Memory B cell (primary cell): ENCODE measurements at places on chromosomes 4 and X.
A peak's percentile ranks its signal among the peaks of the same experiment; 100 is the strongest.

GRCh38 chr4:137576446-137576845, 44.2 kb upstream of the PCDH18 start:
- DNase-seq = no peak

DNA sequence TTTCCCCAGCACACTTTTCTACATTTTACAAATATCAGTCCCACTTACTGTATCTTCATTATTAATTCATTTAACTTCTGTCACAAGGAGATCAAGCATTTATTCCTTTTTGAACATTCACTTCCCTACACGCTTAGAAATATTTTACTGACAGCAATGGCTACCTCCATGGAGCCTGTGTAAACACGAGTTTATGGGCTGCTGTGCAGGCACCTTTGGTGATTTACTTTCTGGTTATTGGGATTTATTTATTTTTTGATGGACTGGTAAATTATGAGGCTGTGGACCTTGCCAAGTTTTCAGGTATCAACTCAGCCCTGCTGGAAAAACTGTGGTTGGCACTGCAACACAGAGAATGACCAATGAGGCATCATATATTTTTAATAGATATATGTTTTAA, 45.4 kb upstream of the PAQR3 start:
- DNase-seq = no peak

DNA sequence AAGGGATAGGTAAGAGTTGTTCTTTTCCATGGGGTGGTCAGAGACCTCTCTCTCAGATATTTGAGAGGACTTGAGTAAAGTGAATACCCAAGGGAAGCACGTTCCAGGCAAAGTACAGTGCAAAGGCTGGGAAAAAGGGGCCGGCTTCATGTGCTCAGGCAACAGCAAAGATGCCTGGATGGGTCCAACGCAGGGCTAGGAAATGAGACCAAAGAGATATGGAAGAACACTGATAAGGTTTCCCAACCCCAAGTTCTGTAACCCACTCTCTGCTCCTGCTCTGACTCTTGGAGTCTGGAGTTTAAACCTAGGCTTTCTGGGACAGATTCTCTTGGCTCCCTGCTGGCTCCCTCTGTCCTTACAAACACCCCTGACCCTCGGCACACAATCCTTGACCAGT, 36.2 kb upstream of the PROM1 start:
- no peak for DNase-seq

DNA sequence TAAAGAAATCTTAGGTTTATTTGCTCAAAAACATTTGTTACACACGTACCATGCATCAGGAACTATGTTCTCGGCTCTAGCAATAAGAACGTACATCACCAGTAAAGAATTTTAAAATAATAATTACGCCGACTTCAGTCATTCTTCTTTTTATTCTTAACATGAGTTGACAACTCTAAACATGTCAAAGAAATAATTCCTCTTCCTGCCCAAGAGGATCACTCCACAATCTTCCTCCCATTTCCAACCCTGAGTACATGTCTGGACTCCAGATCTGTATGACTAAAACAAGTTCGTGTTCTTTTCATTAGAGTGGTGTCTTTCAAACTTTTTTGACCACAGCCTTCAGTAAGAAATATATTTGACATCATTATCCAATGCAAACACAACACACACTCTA, 201.6 kb upstream of the GRIA3 start:
- no peak for DNase-seq

DNA sequence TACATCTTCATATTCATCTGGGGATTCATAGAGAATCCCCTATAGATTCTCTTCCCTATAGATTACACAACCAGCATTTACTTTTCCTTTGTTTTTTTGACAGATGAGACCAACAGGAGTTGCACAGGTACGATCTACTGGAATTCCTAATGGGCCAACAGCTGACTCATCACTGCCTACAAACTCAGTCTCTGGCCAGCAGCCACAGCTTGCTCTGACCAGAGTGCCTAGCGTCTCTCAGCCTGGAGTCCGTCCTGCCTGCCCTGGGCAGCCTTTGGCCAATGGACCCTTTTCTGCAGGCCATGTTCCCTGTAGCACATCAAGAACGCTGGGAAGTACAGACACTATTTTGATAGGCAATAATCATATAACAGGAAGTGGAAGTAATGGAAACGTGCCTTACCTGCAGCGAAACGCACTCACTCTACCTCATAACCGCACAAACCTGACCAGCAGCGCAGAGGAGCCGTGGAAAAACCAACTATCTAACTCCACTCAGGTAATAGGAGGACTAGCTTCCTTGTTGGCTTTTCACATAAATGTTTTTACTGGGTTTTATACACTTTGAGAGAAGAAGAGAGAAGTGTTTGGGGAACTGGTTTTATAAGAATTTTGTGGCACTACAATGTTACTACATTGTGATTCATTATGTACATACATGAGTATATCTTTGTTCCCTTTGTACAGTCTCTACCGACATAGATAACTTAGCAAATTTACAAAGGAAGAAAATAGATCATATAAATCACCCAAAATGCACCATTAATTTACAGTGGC, 137.2 kb downstream of the DIPK2B start:
- no peak for DNase-seq

DNA sequence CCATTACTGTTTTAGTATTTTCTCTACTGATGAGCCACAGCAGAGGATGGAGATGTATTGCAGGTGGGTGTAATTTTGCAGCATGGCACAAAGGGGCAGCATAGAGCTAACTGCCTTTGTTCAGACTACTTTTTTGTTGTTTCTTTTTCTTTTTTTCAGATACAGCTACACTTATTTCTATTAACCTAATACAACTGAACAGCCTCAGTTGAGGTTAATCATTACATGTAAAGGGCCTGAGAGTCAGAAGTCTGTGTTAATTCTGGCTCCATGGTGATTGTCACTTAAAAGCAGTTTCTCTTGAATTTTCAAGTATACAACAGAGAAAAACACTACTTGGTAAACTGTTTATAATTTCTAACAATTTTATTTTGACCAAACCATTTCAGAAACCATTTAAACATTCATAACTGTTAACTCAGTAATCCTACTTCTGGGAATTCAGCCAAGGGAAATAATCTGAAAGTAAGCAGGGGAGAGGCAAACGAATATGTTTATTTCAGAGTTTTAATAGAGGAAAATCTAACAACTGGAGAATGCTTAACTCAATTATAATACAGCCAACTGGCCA, 13.9 kb upstream of the PPEF2 start:
- DNase-seq = peak; percentile 17

GRCh38 chrX:148381603-148382002, 118.8 kb upstream of the AFF2 start:
- DNase-seq = no peak

- no peak for DNase-seq
Observed at GRCh38 chr4:88866862-88867550, 169.4 kb upstream of the NAP1L5 start.

DNA sequence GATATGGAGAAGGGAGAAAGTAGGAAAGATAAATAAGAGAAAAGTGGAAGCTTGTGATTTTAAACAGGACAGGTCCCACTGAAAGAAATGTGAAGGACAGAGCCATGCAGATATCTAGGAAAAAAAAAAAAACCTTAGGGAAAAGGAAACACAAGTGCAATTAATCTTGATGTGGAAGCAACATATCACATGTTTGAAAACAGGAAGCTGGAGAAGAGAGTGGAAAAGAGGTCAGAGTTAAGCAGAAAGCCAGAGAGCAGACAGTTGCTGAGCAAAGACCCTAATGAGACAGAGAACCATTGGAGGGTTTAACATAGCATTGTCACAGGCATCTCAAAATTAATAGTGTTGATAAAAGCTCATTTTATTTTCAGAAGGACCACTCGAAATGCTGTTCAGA, 89.7 kb downstream of the SPOCK3 start:
- DNase-seq = no peak

DNA sequence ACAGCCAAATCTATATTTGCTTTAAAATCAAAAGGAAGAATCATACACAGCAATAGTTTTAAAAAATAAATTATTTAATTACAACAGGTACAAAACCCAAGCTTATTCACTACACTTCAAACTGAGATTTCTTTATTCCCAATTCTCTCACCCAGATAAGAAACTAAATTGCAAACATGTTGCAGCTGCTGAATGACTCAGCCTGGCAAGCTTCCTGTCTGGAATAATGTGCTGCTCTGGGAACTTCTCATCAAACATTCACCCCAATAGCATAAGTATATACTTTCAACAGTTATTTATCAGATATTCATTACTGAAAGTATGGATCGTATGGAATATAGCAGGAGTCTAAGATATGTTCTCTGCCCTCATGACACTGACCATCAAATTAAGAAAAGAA, 43.0 kb upstream of the GABRA2 start:
- no peak for DNase-seq

GRCh38 chrX:11447418-11447817, 154.2 kb downstream of the AMELX start:
- DNase-seq = no peak

DNA sequence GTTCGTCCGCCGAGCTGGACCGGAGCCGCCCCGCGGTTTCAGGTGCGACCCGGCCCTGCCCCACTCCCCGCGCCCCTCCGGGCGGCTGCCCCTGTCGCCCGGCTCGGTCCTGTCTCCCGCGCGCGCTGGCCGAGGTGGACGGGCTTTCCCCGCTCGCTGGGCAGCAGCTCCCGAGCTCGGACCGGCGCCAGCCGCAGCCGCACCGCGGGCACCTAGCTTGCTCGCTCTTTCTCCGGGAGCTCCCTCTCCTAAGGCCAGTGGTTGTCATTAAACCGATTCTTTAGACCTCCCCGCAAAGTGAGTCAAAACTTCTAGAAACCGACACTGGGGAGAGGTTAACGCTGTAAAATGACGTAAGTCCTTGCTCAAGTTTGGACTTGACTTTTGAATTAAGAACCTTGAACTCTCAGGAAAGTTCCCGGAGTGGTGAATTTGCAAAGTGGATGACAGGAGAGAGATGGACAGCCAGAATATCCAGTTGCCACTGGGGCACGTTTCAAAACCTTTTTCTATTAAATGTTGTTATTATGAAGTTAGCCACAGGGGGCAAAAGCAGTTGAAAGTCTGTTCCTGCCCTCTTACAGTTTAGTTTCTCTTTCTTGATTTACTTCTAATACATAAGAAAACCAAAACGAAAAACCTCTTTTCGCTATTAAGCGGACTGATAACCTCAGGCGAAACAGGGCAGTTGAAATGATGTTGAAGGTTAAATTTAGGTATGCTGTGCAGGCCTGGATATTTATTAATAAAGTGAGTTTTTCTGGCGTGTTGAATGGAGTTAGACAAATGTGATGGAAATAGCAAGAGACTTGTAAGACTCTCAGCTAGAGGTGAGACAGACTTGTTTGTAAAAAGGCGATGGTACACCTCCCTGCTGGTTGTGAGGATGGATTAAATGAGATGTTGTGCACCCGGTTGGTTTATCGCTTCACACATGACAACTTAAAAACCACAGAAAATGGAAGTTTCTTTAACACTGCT, 847 bp downstream of the PI4K2B start:
- DNase-seq = peak; percentile 65

DNA sequence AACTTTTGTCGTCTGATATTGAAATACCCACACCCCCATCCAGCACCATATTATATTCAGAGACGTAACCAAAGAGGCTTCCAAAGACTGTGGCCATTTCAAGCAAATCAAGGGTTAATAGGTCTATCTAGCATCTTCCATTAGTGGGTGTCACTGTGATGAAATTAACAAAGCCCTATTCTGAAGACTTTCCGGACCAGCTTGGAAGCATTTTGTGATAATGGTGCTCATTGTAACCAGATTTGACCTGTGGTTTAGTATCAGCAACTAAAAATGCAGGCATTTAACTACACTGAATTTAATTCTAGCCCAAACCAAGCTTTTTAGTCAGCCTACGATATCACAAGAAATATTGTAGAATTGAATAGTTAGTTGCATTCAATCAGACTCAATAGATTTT, 309.7 kb upstream of the TENM3 start:
- DNase-seq = no peak

DNA sequence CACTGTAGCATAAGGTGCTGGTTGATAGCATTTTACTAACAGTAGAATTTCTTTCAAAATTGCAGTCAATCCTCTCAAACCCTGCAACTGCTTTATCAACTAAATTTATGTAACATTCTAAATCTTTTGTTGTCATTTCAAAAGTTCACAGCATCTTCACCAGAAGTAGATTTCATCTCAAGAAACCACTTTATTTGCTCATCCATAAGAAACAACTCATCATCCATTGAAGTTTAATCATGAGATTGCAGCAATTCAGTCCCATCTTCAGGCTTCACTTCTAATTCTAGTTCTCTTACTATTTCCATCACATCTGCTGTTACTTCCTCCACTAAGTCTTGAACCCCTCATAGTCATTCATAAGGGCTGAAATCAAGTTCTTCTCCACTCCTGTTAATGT, 21.7 kb downstream of the LAMTOR3 start:
- DNase-seq = no peak

GRCh38 chr4:87882321-87882720, 49.6 kb downstream of the MEPE start:
- no peak for DNase-seq

GRCh38 chrX:96425200-96425599, 259.4 kb upstream of the DIAPH2 start:
- DNase-seq = no peak

DNA sequence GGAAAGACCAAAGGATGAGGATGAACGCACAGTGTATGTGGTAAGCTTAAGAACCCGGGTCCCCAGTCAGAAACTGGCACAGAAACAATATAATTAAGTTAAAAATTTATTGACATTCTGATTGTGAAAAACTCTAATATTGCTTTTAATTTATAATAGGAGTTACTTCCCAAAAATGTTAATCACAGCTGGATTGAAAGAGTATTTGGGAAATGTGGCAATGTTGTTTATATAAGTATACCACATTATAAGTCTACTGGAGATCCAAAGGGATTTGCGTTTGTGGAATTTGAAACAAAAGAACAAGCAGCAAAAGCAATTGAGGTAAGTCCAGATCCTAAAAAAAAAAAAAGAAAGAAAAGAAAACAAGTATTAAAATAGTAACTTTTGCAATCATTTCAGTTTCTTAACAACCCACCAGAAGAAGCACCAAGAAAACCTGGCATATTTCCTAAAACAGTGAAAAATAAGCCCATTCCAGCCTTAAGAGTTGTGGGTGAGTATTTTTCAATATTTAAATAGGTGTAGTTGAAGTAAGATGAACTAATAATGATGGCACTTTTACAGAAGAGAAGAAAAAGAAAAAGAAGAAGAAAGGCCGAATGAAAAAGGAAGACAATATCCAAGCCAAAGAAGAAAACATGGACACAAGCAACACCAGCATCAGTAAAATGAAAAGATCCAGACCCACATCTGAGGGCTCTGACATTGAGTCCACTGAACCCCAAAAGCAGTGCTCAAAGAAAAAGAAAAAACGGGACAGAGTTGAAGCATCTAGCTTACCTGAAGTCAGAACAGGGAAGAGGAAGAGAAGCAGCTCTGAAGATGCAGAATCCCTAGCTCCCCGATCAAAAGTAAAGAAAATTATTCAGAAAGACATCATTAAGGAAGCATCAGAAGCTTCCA, 9.9 kb downstream of the LARP7 start:
- DNase-seq = no peak
